Stimulated activated CD8-positive, alpha-beta memory T cell treated with anti-CD3 and anti-CD28 coated beads, Interleukin-4, amount 100 ng/mL, for 4 hours (primary cell): ENCODE measurements at places on chromosomes 13 and 19.

DNA sequence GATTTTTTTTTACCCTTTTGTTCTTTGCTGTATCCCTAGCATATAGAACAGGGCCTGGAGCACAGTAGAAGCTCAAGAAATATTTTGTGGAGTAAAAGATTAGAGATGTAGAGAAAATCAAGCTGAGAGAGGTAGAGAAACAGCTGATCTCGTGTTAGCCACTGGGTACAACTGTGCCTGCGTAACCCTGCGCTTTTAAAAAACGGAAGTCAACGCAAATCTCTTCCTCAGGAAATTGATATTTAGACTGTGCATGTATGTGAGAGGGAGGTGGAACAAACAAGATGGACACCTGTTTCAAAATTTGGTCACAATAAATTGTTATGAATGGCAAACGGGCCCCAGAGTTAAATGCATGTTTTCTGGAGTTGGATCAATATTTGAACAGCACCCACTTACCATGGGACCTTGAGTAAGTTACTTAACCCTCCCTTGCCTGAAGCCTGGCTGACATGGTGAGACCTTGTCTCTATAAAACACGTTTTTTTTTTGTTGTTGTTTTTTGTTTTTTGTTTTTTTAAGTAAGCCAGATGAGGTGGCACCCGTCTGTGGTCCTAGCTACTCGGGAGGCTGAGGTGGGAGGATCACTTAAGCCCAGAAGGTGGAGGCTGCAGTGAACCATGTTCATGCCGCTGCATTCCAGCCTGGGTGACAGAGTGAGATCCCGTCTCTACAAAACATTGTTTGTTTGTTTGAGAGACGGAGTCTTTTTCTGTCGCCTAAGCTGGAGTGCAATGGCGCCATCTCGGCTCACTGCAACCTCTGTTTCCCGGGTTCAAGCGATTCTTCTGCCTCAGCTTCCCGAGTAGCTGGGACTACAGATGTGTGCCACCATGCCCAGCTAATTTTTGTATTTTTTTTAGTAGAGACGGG is 3.3 kb upstream of the EPOR start:
- DNase-seq = no peak

DNA sequence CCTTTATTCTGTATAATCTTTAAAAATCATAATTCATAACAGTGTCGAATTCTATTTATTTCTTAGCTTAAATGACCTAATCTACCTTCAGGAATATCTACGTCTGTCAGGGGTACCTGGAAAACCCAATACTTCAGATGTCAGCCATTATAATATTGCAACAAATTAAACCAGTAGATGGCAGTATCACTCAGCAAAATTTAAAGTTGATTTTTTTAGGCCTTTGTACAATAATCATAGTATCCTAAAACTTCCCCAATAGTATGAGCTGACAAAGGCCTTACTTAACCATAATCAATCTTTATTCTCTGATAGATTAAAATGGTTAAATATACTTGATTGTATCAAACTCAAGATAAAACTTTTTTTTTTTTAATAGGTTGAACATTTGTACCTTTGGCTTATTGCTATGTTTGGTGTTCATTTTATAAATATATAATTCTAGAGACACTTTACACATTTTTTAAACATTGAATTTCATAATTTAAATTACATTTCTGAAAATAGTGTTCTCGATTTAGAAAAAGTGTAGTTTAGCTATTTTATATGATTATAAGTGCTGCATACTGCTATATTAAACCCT is 830.2 kb upstream of the SPRY2 start:
- no peak for DNase-seq

DNA sequence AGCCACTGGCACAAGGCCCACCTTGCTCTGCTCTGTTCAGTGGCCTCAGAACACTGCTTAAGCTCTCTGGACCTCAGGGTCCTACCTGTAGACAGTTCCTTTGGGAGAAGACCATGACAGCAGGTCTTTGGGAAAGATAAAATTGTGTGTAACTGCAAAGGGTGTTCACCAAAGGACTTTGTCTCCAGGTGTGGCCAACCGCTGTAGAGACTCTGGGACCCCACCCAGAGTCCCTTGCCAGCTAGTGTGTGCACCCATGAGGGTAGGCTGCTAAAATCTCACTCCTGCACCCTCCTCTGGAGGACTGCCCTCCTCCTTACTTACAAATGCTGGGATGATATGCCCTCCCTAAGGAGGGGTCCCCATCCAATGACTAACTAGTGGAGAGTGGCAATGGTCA is 211.2 kb downstream of the TSHZ3 start:
- no peak for DNase-seq

GRCh38 chr19:30367421-30367820 is 4.8 kb upstream of the ZNF536 start:
- DNase-seq = no peak

GRCh38 chr13:47621931-47622330 is 379.1 kb downstream of the SUCLA2 start:
- no peak for DNase-seq

DNA sequence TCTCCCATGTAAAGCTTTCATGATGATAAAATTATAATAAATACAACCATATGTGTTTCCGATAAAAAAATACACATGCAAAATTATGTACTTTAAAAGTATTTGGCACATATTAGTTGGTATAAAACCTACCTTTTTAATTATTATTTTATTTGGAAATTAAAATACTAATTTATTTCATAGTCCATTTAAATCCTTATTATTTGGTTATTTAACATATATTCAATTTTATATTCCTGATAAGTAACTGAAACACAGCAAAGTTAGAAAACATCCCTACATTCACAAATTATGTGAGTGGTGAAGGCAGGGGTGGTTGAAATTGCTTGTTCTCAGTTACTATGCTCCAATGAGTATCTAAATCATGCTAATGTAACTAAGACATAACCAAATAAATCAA is 920.5 kb downstream of the SLITRK1 start:
- DNase-seq = no peak

DNA sequence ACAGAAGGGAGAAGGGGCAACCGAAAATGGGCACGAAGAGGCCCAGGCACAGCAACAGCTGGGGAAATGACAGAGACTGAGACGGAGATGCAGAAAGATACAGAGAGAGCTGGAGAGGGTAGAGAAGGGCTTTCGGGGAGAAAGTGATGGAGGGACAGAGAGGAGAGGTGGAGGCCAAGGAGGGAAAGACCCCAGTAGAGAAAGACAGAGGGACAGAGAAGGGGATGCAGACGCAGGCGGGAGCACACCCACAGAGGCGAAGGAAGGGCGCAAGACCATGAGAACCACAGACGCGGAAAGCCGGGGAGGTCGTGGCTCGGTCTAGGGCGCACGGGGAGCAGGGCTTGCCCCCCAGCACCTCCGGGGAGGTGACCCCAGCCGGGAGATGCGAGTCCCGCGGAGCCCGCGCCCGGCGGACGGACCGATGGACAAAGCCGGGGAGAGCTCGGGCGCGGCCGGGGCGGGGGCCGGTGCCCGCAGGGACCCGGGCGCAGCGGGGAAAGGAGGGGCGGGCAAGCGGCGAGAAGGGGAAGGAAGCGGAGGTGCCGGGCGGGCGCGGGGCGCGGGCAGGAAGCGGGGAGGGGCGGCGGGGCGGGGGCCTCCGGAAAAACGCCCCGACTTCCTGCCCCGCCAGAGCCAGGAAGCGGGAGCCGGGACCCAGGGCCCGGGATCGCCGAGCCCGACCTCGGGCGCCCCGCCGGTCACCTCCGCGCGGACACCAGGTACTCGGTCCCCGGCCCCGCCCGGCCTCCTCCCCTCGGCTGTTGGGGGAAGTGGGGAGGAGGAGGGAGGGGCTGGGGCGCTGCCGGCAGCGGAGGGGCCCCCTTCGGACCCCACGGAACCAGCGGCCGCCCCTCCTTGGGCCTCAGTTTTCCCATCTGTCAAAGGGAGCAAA is at the start of gene ARHGEF1:
Gene ARHGEF1 (plus strand): TSS at position 617 of the 895 bp plus-strand sequence. CDS start 4,899 bp downstream, outside the sequence.
- DNase-seq = no peak

DNA sequence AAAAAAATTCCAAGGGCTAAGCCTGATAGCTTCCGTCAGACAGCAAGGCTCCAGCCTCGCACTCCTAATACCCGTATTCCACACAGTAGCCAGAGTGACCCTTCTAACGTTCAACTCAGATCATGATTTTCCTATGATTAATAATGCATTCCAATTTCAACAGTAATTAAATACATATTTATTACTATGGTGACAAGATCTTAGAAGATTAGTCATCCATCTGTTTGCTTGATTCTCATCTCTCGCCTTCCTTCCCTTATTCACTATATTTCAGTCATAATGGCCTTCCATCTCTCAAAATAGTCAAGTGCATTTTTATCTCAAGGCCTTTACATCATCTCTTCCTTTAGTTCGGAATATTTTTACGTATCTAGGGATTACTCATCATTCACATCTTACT is 621.2 kb upstream of the SPRY2 start:
- no peak for DNase-seq

GRCh38 chr19:30757837-30758617 is 385.8 kb downstream of the ZNF536 start:
- no peak for DNase-seq

- DNase-seq = no peak
Measured at GRCh38 chr13:106349080-106349931, 186.2 kb downstream of the EFNB2 start.

- no peak for DNase-seq
Measured at GRCh38 chr13:51727634-51728274, 76.2 kb downstream of the DHRS12 start.

GRCh38 chr19:16338470-16339360 is 14.1 kb downstream of the KLF2 start:
- DNase-seq = no peak

- no peak for DNase-seq
Measured at GRCh38 chr19:38162632-38163031, 61.4 kb downstream of the DPF1 start.

- DNase-seq = no peak
Measured at GRCh38 chr19:41341669-41342490, 11.8 kb downstream of the TGFB1 start.

GRCh38 chr13:109773786-109774185 is 12.6 kb downstream of the IRS2 start:
- no peak for DNase-seq

GRCh38 chr19:29086182-29086581 is 126.8 kb downstream of the UQCRFS1 start:
- DNase-seq = no peak

DNA sequence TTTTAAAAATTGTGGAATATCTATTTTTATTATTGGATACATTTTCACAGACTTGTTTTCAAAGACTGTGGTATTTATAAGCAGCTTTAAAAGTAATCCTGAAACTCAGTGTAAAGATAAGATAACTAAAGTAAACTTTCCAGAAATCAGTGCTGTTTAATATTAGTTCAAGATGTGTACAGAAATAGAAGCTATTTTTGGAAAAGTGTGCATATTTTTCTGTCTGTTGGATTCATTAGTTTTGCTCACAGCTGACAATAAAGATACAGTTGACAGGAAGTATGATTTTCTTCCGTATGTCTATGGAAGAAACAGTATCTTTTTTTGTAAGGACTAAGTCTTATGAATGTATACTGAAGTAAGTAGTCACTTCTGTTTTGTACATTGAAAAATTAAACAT is 85.9 kb downstream of the GJA3 start:
- no peak for DNase-seq

GRCh38 chr19:21023901-21024300 is 3.4 kb downstream of the ZNF430 start:
- DNase-seq = no peak

DNA sequence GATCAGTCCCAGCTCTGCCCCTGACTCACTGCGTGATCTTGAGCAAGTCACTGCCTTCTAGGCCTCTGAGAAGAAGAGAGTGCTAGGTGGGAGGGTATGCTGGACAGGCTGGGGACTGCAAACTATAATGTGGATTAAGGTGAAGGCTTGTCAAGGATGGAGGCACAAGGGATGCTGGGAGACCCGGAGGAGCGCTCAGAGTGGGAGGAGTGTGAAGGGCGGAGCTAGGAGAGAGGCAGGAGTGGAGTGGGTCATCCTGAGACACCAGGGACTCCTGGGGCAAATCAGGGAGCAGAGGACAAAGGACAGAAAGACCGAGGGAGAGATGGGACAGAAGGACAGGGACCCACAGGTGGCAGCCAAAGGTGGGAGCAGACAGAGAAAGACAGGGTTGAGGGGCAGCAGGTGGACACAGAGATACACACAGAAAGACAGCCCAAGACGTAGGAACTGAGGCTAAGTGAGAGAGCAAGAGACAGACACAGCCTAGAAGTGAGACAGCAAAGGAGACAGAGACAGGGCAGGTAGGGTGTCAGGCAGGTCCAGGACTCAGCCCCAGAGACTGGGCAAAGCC is 2.6 kb downstream of the GRIK5 start:
- no peak for DNase-seq

GRCh38 chr19:19064098-19064722 is 416 bp downstream of the SLC25A42 start:
- no peak for DNase-seq

DNA sequence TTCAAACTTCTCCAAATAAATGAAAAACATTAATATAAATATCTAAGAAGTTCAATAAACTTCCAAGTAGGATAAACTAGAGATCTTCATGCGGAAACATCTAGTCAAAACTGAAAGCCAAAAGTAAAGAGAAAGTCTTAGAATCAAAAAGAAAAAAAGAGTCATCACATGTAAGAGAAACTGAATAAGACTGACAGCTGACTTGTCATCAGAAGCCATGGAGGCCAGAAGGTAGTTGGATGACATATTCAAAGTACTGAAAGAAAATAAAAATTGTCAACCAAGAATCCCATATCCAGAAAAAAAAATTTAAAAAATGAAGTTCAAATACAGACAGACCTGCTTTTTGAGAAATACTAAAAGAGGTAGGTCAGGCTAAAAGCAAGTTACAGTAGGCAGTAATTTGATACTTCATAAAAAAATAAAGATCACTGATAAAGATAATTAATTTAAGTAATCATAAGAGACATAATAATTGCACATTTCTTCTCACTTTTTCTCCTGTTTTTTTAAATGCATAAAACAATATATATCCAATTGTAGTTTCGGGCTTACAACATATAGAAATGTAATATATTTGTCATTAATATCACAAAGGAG is 327.6 kb upstream of the PCDH9 start:
- no peak for DNase-seq

DNA sequence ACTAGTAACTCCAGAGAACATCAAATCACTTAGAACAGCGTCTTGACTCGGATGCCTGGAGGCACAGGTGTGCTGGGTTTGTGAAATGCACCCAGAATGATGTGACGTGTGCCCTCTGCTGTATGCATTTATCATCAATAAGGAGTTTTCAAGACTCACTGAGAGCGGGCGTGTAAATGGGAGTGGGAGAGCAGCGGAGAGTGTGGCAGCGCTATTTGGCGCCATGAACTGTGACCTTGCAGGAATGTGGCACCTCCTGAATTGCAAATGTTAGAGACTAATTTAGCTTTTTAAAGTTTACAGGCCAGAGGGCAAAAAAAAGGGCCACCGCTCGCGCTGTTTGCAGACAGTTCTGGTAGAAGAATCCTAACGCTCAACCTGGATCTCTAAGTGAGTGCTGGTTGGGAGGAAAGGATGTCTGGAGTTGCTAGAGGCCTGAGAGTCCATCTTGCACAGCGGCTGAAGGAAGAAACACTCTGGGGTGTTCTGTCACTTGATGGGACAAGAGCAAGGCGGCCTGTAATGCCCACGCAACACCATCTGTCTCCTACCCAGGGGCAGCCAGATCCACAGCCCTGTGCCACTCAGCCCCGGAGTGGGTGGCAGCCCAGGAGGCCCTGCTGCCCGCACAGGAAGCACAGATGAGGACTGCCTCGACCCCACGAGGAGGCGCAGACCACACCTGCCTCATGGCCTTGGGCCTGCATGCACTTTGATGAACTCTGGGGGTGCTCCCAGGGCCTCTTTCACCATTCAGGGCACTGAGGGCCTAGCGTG is 19.7 kb downstream of the RANBP3 start:
- DNase-seq = no peak
